Activated CD4-positive, alpha-beta T cell treated with anti-CD3 and anti-CD28 coated beads for 24 hours (primary cell): ENCODE measurements at places on chromosomes 2 and 18.

DNA sequence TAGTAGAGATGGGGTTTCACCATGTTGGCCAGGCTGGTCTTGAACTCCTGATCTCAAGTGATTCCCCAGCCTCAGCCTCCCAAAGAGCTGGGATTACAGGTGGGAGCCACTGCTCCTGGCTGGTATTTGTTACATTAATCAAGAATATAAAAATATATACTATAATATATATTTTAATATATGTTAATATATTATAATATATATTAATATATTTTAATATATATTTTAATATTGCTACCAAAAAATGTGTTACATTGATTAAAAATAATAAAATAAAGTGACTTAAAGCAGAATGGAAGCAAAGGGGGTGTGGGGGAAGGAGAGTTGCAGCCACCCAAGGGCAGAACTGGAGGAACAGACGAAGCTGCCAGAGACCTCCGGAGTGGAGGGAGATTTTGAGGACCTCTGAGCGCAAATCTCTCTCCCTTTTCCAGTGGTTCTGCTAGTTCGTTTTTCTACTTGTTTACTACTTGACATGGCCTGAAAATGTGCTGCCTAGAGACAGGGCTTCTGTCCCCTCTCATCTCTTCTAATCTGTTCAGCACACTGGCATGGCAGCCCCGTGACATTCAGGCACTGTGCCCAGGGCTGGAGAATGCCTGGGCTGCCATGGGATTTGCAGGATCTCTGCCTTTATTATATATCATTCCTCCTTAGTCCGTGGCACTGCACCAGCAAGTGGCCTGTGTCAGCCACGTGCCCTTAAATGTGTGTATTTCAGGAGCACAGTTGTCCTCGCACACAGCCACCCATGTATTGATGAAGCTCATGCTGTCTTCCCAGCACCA, 47.9 kb upstream of the RAB12 start:
- DNase-seq, result no peak

DNA sequence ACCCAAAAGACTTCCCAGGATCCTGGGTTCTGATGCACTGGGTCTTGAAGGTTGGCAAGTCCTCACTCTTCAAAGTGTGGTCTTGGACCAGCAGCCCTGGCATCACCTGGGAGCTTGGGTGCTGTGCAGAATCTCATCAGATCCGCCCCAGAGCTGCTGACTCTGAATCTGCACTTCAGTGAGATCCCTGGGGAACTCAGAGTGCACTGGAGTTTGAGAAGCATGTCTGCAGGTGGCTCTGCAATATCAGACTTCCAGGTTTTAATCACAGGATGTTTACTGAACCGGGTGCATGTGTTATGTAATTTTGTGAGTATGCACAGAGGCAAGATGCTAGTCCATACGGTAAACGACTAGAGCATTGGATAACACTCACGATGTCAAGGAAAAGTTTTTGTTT, 58.0 kb upstream of the BOD1L2 start:
- DNase-seq, result no peak

DNA sequence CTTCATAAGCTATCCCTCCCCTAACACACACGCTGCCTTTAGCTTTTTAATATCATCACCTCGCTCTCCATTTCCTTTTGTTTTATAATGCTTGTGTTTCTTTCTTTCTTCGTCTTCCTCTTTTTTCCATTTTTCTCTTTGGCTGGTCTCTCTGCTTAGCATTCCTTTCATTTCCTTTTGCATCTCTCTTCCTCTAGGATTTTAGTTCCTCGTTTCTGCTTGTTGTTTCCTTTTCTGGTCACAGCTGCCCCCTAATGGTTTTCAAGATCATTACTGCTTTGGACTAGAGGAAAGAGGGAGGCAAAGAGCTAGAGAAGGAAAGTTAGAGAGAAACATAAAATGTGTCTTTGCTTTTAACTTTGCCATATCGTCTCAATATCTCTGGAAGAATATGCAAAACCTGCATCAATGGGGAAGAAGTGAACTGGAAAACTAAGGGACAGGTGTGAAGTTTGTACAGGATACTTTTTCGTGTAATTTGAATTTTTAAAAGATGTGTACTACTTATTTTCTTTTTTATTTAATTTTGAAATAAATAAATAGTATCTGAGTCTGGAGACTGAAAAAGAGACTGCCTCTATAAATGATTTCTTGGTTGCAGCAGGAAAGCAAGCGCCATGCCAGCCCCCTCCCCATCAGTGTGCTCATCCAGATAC, 6.3 kb upstream of the NRP2 start:
- DNase-seq, result no peak

DNA sequence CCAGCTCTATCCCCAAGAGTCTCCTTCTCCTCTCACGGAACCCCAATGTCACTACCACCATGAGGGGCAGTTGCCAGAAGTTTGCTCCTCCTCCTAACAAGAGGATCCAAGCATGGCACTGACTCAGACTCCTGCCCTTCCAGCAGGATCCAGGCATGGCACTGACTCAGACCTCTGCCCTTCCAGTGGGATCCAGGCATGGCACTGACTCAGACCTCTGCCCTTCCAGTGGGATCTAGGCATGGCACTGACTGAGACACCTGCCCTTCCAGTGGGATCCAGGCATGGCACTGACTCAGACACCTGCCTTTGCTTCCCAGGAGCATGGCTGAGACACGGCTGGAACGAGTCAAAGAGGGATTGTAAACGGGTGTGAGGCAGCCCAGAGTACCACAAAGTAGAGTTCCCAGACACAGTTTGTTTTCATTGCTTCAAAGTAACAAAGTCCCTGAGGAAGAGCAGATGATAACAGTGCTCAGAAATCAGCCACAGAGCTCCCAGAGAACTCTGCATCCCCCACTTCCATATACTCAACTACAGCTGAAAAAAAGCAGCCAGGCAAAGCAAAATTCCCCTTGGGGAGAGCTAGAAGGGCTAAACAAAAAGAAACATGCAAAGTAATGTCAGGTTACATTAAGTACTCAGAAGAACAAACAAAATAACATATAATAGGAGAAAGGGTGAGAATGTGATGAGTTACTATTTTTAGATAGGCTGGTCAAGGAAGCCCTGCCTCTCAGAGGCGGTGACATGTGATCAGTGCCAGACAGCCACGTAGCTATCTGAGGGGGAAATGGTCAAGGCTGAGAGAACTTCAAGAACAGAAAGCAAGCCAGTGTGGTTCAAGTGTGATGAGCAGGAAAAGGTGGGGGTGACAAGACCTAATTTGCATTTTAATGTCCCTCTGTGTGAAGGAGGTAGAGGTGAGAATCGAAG, 3.0 kb downstream of the BUB1 start:
- no peak for DNase-seq

- DNase-seq, result no peak
Observed at GRCh38 chr18:49030692-49031443, 80.1 kb upstream of the SMAD7 start.

DNA sequence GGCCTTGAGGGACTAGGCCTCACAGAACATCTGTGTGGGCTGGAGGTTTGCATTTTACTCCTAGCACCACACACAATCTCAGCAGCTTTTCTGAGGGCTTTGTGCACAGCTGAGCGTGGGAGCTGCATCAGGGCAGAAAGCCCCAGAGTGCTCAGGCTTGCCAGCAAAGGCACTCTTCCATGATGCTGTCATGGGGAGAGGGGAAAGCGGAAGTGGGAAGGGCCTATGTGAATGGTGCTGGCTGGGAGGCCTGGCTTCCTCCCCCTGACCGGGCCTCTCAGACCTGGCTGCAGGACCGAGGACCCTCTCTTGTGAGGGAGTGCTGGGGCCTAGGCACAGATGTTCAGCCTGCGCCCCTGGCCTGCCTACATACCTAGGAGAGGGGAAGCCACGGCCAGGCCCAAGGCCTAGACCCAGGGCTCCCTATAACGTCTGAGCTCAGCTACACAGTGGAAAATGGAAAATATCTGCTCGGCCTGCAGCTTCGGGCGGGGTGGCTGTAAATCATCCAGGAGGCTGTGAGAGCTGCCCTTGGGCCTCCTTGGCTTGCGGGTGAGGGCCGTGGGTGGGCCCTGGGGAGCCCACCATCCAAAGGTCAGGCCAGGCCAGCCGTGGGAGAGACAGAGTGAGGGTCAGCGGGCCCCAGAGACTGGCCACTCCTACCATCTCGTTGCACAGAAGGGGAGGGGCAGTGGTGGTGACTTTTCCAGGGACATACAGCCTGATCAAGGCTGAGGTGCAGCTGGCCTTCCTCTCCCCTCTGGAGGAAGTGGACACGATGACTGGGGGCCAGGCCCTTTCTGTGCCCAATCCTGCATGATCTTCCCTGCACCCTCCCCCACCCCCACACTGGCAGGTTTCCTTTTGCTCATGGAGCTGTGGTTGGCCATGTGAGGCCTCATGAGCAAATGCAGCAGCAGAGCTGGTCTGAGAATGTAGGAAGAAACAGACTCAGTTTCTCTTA, 22.8 kb downstream of the GLI2 start:
- no peak for DNase-seq

DNA sequence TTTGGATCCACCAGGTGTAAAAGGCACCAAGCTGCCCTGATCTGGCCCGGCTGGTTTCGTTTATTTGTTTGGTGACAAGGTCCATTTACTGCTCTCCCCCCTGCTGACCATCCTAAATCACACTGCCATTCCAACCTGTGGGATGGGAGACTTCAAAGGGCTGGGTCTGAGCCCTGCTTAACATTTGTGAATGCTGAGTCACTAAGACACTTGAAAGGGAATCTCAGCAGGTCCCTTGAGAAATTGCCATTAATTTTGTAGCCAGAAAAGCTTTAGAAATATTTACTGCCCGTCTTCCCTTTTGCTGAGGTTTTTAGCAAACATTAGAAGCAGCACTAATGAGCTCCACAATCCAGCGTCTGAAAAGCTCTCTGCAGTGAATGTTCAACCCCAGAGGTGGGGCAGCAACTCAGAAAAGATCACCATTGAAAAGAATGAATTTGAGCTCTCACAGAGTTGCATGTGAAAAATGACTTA, 133.8 kb downstream of the ARL4C start:
- DNase-seq, result no peak

DNA sequence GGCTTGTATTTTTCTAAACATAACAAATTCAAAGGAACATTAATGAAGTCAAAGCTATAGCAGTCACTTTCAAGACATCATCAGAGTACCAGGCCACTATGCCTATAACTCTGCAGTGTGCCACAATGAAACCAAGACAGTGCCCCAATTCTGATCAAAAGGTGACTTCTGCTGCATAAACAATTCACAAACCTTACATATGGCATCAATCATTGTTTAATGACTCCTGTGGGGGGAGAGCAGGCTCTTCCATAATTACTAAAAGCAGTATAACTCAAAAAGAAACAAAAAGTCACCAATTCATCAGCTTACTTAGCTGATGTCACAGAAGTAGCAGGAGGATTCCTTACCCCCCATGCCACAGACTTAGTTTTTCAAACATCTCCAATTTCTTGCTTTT, 15.5 kb downstream of the LPIN2 start:
- no peak for DNase-seq

GRCh38 chr2:119494163-119494790, 30.0 kb downstream of the SCTR start:
- DNase-seq, result no peak

DNA sequence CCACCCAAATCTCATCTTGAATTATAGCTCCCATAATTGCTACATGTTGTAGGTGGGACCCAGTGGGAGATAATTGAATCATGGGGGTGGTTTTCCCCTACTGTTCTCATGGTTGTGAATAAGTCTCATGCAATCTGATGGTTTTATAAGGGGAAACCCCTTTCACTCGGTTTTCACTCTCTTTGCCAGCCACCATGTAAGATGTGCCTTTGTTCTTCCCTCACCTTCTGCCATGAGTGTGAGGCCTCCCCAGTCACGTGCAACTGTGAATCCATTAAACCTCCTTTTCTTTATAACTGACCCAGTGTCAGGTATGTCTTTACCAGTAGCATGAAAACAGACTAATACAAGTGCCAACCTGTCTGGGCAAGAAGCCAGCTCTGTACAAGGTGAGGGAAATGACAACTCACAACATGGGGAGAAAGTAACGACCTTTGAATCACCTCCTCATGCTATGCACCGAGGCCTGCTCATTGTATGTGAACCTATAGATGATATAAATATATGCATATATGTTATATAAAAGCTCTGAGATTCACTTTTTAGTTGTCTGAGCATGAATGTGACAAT, 162.2 kb downstream of the ALPK2 start:
- no peak for DNase-seq

- no peak for DNase-seq
Observed at GRCh38 chr18:43405097-43405496, 127.8 kb upstream of the SYT4 start.

GRCh38 chr2:195662138-195662537, 5.1 kb downstream of the SLC39A10 start:
- DNase-seq, result no peak

- DNase-seq, result no peak
Observed at GRCh38 chr2:238717084-238717483, 130.8 kb upstream of the TWIST2 start.

- no peak for DNase-seq
Observed at GRCh38 chr2:161964160-161964559, 109.9 kb downstream of the DPP4 start.
